ENCODE measurements at places on chromosomes 6 and 20.

GRCh38 chr6:169866668-169867521 lies 115.5 kb downstream of the ERMARD start:
- DNase-seq, result no peak

- peak; percentile 61 for DNase-seq
These were observed 252.7 kb downstream of the DHX35 start for GRCh38 chr20:39214828-39215227.

DNA sequence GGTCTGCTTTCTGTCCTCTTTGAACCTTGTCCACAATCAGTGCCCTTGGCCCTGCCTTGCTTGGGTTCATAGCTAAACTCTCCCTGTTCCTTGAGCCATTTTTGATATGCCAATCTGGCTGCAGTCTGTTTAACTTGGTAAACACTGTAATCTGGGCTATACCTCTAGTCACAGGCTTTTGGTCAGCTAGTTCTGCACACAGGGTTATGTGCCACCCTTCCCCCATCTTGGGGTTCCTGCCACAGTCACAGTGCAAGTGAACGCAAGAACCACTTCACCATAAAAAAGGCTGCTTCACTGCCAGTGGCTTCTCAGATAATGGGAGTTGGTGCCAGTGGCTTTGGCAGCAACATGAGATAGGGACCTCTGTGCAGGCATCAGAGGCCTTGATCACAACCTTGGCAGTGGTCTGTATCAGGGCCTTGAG lies 10.9 kb upstream of the ATRN start:
- no peak for DNase-seq

- DNase-seq, result no peak
These were observed 52.8 kb upstream of the MPC1 start for GRCh38 chr6:166435574-166435973.

- DNase-seq, result no peak
These were observed 4.4 kb upstream of the RAET1L start for GRCh38 chr6:150029749-150030148.

DNA sequence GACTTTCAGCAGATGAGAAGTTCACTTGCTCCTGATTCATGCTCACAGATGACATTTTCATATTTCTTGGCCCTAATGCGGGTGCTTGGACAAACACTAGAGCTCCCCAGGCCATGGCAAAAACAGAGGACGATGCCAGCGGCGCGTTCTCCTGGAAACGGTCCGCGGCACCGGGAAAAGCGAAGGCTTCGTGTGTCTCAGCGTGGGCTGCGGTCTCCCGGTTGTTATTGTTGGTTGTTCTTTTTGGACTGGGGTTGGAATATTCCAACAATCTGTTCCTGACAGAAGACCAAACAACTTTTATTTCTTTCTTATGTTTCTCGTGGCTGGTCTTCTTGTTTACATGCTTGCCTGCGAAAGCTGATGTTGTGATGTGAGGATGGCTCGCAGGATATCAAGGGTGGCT lies 46.8 kb upstream of the NEDD9 start:
- no peak for DNase-seq

GRCh38 chr20:54208548-54209176 lies 775 bp downstream of the PFDN4 start:
- peak; percentile 38 for DNase-seq

- no peak for DNase-seq
These were observed 28.5 kb downstream of the SUMO4 start for GRCh38 chr6:149428606-149429005.

DNA sequence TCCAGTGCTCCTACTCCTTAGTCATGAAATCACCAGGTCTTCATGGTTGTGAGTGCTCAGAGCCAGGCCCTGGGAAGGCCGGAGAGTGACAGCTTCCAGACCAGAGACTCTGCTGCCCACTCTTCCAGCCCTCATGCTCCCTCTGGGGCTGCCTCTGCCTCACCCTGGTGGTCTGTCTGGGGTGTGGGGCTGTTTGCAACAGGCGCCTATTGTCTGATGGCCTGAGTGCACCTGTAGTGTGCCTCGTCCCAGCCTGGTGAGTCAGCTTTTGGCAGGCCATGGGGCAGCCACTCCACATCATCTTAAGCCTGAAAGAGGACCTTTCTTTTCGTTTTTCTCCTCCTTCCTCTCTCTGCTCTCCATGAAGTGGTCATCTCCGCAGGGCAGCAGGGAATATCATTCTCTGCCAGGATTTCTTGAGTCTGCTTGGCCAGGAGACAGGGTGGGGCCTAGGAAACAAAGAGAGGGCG lies 173.8 kb downstream of the VEGFA start:
- no peak for DNase-seq

- peak; percentile 86 for DNase-seq
These were observed 68.4 kb upstream of the RBM24 start for GRCh38 chr6:17212546-17213371.

DNA sequence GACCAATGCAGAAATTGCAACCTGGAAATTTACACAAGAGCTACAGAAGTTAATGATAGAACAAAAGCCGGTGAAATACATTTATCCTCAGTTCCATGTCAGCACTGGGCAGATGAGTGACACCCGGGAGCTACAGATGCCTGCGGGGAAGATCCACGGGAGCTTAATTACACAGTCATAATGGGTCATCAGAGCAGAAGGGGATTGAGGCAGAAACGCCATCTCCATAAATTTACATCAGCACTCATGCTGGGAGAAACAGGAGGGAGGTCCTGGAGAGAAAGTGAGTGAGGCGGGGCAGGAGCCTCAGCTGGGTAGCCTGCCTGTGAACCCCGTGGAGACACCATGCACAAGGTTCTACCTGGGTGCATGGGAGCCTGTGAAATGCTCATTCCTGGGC lies 37.6 kb upstream of the CST7 start:
- DNase-seq, result no peak

GRCh38 chr6:36791521-36792135 lies 47.6 kb downstream of the CPNE5 start:
- no peak for DNase-seq

DNA sequence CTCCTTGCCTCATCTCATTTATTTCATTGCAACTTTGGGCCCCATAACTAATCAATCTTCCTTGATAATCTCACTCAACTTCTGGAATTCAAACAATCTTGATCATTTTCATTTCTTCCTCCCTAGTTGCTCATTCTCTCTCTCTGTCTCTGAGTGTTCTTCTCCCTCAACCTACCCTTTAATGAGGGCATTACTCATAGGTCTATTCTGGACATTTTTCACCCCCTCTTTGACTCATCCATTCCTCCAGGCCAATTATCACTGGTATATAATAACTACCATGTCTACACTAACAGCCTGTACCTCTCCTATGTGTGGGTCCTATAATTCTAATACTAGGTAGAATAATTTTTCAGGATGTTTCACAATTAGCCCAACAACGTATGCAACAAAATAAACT lies 78.8 kb downstream of the COL21A1 start:
- no peak for DNase-seq
